Heart left ventricle (tissue), 16 donors: ENCODE measurements at places on chromosomes 6 and 20.

DNA sequence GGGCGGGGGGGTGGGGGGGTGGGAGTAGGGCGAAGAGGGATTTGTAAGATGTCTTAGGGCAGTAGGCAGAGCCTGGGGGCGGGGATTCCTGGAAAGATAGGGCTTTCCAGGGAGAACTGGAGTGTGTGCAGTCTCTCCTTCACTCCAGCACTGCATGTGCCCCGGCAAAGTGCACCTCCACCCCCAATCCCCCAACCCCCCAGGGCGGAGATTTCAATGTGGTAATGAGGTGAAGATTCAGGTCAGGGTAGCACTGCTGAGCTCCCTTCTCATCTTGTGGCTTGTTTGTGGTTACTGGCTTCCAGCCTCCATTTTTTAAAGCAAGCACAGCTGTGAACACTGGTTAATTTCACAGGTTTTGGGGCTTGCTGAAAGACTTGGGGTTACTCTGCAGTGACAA, 5.9 kb downstream of the TMEM239 start:
- DNase-seq, result no peak

DNA sequence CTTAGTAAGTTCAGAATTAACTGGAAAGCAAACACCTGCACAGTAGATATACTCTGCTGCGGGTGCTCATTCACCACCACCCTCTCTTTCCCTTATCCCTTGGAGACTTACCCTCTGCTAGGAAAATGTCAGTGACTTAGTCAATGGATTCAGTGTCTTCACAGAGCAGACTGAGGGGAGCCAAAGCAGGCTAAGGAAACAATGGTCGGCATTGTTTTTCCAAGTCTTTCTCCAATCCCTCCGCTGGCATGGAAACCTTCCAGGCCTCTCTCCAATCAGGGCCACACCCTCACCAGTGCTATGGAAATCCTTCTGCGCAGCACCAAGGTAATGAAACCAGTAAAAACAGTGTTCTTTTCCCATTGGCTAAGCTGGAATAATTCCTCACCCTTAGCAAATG, 531.2 kb downstream of the TFAP2B start:
- DNase-seq, result no peak

DNA sequence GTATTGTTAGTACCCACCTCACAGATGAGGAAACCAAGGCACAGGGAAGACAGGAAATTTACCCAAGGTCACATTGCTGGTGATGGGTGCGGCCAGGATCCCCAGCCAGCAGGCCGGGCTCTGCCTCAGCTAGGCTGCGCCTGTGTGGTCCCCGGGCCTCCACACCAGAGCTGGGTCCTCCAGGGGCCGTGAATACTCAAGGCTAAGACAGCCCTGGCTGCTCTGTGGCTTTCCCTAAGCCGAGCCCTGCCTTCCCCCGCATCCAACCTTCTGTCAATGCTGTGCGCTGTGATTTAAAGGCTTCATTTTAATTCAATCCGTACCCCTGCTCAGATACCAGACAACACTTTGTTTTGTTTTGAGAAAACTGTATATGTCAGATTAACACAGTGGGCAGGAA, 246.7 kb downstream of the TTLL2 start:
- DNase-seq, result no peak

GRCh38 chr6:150310539-150310938, 58.3 kb upstream of the IYD start:
- DNase-seq, result no peak

- DNase-seq, result no peak
Observed at GRCh38 chr20:11168026-11168425, 494.2 kb upstream of the JAG1 start.
